Right hindlimb (tissue), 1 donor: ENCODE measurements at places on chromosomes 12 and 14.

DNA sequence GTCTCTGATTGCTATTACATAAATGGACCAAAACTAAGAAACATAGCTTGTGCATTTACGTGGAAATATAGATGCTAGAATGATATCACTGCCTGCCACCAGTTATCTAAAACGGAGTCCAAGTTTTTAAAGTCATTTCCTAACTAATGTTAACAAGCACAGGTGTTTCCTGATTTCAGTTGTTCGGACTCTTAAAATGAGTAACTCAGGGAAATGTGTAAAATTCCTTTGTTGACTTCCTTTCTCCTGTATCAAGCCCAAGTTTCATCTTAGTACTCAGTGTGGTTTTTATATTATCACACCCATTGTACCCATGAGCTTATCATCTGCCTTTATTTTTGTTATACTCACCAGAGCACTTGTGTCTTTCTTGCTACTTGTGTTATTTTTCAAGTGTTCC is 13.2 kb upstream of the PRKCH start:
- no peak for DNase-seq

DNA sequence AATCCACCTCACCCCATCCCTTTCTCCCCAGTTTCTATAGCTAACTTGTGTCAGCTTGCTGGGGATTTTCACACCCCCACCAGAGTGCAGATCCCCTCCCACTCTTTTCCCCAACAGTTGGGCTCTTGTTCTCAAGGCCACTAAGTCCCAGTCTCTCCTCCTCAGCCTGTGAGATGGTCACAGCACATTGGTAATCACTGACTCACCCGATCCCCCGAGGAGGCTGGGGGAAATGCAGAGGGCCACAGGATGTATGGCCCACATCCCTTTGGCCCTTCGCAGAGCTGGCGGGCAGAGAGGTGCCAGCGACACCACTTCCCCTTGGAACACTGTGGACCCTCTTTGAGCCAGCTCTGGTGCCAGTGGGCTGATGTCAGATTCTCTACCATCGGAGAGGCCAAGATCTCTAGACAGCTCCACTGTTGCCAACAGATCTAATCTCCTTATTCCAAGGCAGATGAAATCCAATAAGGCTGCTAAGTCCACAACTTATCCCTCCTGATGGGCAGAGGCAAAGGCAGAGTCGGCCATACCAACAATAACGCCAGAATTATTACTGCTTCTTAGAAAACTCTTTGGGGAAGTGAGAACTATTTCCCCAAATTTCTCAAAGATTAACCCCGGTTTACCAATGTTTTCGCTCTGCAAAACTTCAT is 1.6 kb downstream of the FMNL3 start:
- DNase-seq = peak; percentile 54

DNA sequence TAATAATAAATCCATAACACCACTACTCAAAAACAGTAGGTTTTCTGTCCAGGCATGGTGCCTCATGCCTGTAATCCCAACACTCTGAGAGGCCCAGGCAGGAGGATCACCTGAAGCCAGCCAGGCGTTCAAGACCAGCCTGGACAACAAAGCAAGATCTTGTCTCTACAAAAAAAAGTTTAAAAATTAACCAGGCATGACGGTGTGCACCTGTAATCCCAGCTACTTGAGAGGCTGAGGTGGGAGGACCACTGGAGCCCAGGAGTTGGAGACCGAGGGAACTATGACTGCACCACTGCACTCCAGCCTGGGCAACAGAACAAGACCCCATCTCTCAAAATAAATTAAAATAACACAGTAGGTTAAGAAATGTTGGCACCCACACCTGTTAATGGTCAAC is 44.5 kb upstream of the AP4S1 start:
- DNase-seq = no peak

- DNase-seq = no peak
Measured at GRCh38 chr12:7146906-7147305, 16.7 kb downstream of the CLSTN3 start.
